ENCODE measurements at places on chromosomes 7 and 10. TPM values are rescaled to one million over a fixed set of nuclear protein-coding genes. Genes with fewer than 3 reads are reported as not detected.

PON1 gene
- total RNA-seq, result not detected

INSYN2A gene
- total RNA-seq, result not detected

ZNF716 gene
- not detected for total RNA-seq

SERPINE1 gene
- 0.58 TPM for total RNA-seq

MKI67 gene
- 356 TPM for total RNA-seq

ZNF32 gene
- total RNA-seq, result 18.0 TPM

ZNF365 gene
- total RNA-seq, result not detected

DNA sequence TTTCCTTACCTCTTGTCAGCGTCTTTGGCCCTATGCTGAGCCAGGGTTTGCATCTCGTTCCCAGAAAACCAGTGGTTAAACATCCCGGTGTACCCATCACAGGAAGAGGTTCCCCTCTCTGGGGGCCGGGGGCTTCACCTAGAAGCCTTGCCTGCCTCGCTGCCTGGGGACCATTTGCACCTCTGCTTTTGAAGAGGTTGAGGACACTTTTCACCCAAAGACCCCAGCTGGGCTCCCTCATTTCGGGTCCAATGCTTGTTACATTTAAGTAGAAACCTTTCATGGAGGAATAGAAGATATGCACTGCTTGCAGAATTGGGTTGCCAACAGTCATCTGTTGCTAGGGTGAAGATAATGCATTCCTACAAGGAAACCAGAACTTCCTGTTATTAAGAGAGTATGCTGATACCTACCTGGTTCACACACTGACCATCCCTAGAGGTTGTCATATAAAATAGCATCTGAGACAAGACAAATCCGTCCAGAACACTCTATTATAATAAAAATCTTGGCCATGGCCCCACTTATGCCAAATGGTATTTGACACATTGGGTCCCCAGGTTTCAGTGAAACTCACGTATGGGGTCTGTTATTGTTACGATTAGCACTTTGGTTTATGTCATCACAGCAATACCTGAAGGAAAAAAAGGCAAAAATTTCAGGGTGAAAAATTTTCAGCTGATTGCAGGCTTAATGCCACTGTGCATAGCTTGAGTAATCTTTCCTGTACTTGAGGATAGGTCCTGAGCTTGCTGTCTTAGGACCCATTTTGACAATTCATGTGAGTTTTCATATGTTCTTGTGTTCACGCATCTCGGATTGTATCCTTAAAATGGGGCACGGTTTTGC is 917 bp downstream of the ZNF365 start:
- peak overlapping the region; percentile 52 for H3K4me3 ChIP-seq
- H3K27ac ChIP-seq, result no peak overlapping the region
- peaks cover 41% of the 10 kb centered on the region for H3K27me3 ChIP-seq
- no peaks in the 10 kb centered on the region for H3K36me3 ChIP-seq
- no peak for DNase-seq

DNA sequence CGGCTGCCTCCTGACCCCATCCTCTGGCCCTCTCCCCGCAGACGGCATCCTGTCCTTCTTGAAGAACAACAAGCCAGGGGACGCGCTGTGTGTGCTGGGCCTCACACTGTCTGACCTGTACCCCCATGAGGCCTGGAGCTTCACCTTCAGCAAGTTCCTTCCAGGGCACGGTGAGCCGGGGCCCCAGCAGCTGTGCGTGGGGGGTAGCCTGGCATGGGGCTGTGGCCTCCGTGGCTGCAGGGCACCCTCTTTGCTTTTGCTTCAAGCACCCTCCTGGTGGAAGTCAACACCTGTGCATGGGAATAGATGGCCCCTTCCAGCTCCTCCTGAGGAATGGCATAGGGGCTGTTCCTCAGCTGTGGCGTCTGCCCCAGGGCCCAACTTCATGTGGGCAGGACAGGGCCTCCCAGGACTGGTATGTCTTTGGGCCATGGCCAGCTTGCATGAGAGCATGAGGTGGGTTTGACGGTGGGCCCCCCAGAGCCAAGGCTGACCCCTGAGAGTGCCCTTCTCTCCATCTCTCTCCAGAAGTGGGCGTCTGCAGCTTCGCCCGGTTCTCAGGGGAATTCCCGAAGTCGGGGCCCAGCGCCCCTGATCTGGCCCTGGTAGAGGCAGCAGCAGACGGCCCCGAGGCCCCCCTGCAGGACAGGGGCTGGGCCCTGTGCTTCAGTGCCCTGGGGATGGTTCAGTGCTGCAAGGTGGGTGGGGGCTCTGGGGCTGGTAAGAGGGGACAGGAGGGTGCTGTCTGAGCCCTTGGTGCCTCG is 20.7 kb downstream of the AMZ1 start:
- peaks cover 24% of the 10 kb centered on the region for H3K27me3 ChIP-seq
- H3K4me1 ChIP-seq, result peaks cover 32% of the 10 kb centered on the region
- no peak overlapping the region for H3K4me3 ChIP-seq
- no peak overlapping the region for H3K27ac ChIP-seq
- no peak for DNase-seq
- H3K36me3 ChIP-seq, result no peaks in the 10 kb centered on the region

DNA sequence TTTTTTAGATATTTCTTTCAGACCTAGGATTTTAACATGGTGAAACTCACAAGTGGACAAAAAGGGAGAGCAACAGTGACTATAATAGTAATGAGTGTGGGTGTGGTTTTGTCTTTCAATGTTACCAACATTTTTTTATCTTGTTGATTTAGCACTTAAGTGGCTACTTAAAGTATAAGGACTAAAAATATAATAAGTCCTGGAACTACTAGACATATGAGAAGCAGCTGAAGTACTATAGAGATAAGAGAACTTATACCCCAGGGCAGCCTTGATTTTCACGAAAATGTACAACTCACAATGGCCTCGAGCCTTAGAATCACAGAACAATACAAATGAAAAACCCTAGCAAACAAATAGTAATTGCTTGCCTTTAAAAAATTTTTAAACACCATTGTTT is 1151.8 kb downstream of the TYW1 start:
- no peaks in the 10 kb centered on the region for H3K36me3 ChIP-seq
- no peak overlapping the region for H3K4me3 ChIP-seq
- no peak overlapping the region for H3K27ac ChIP-seq
- no peaks in the 10 kb centered on the region for H3K4me1 ChIP-seq
- DNase-seq, result no peak

DNA sequence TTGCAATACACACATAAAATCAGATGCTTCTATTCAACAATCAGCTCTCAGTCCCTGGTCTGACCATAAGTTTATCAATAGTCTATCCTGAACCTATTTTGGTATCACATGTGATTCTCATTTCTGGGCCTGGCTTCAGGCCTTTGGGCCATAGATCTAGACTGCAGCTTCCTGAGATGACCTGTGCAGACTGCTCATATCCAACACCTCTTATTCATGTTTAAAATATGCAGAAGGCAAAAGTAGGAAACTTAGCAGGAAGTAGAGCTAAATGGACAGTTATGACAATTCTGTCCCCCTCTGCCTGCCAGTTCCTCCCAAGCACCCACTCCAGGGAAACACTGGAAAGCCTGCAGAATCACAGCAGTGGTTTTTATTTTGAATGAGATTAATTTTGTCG is 53.3 kb downstream of the C7orf25 start:
- H3K36me3 ChIP-seq, result no peaks in the 10 kb centered on the region
- peaks cover 11% of the 10 kb centered on the region for H3K4me1 ChIP-seq
- H3K27ac ChIP-seq, result no peak overlapping the region
- no peak overlapping the region for H3K4me3 ChIP-seq

DNA sequence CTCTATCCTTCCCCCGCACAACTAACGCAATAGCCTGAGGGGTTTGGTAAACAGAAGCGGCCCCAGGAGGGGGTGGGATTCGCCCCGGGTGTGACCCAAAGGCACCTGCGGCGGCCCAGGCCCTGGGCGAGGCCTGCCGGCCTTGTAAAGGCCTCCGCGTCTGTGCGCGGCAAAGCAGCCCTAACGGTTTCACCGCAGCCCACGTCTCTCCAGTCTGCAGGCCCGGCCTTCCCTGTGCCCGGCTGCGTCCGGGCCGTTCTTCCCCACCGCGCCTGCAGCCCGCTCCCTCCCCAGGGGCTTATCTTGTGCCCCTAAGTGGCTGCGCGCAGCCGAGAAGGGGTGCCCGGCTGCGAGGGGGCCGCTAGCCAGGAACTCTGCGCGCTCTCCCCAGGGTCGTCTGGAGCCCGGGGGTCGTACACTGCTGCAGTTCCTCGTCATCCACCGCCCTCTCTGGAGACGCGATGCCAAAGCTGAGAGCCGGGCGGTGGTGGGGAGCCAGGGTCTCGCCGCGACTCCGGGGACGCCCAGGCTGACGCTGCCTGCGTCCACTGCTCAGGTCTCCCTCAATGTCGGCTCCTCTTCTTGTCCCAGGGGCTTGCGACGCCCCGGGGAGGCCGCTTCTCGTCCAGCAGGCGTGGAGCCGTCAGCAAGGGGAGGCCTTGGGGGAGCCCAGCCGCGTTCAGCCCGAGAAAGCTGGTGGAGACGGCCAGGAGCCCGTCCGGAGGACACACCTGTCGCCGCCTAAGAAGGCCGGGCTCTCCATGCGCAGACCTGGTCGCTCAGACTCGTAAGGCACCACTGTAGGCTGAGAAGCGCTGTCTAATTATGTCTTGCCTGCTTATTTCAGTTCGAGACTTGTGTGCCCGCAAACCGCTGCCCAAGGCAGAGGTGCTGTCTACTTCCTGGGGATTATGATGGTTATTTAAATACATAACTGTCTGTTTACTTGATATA is 132.3 kb downstream of the SPAG6 start:
- no peak overlapping the region for H3K27ac ChIP-seq
- H3K4me1 ChIP-seq, result peaks cover 28% of the 10 kb centered on the region
- DNase-seq, result no peak
- peaks cover 62% of the 10 kb centered on the region for H3K27me3 ChIP-seq

GRCh38 chr7:92534572-92534971 is 6.0 kb downstream of the RBM48 start:
- H3K27ac ChIP-seq, result no peak overlapping the region
- DNase-seq, result no peak
- H3K4me3 ChIP-seq, result no peak overlapping the region
- H3K27me3 ChIP-seq, result no peaks in the 10 kb centered on the region

- H3K36me3 ChIP-seq, result peaks cover 19% of the 10 kb centered on the region
- H3K27ac ChIP-seq, result peak overlapping the region; percentile 92
- H3K4me1 ChIP-seq, result peaks cover 78% of the 10 kb centered on the region
- peak overlapping the region; percentile 70 for H3K4me3 ChIP-seq
- DNase-seq, result peak; percentile 87
These were observed 96.6 kb downstream of the FAM53B start for GRCh38 chr10:124647421-124648130.

DNA sequence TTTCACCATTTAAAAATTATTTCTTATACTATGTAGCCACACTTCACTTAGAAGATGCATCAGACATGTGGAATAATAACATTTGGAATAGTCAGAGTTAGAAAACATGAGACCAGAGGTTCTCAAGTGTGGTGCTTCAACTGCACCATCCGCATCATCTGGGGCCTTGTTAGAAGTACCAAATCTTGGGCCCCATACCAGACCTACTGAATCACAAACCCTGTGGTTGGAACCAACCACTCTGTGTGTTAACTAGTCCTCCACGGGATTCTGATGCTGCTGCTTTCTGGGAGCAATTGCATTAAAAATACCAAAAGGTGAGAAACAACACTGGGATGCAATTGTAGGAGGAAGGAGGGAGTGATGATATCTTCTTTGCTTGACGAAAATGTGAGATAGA is 125.2 kb downstream of the GNAT3 start:
- no peaks in the 10 kb centered on the region for H3K4me1 ChIP-seq
- H3K27ac ChIP-seq, result no peak overlapping the region
- DNase-seq, result no peak
- no peaks in the 10 kb centered on the region for H3K27me3 ChIP-seq
- H3K4me3 ChIP-seq, result no peak overlapping the region

- peaks cover 2% of the 10 kb centered on the region for H3K27me3 ChIP-seq
- no peak overlapping the region for H3K4me3 ChIP-seq
- no peaks in the 10 kb centered on the region for H3K36me3 ChIP-seq
- DNase-seq, result no peak
- no peak overlapping the region for H3K27ac ChIP-seq
These were observed 28.3 kb upstream of the GNA12 start for GRCh38 chr7:2872296-2872874.

GRCh38 chr7:154592388-154592787 is 410.5 kb downstream of the PAXIP1 start:
- H3K36me3 ChIP-seq, result no peaks in the 10 kb centered on the region
- H3K27me3 ChIP-seq, result no peaks in the 10 kb centered on the region
- H3K27ac ChIP-seq, result no peak overlapping the region

DNA sequence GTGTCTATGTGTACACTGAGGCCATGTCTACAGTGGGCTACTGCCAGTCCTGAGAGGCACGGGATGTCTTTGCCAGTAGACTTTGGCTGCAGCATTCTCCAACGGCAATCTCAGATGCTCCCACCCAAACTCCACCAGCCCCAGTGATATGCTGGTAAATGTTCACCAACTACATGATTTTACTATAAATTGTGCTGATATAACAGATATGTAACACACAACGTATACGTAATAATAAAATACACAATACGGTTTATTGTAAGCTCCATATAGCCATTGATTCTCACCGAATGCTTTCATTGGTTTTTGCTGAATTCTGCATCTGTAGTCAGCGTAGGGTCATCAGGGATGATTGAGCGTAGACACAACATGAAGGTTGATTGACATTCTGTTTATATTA is 47.3 kb upstream of the C7orf33 start:
- H3K36me3 ChIP-seq, result no peaks in the 10 kb centered on the region
- H3K27ac ChIP-seq, result no peak overlapping the region
- H3K27me3 ChIP-seq, result peaks cover 6% of the 10 kb centered on the region
- no peak overlapping the region for H3K4me3 ChIP-seq

- no peak for DNase-seq
- H3K27ac ChIP-seq, result peak overlapping the region; percentile 95
- H3K4me3 ChIP-seq, result no peak overlapping the region
- H3K36me3 ChIP-seq, result peaks cover 2% of the 10 kb centered on the region
These were observed 15.1 kb downstream of the TTYH3 start for GRCh38 chr7:2646680-2647571.

DNA sequence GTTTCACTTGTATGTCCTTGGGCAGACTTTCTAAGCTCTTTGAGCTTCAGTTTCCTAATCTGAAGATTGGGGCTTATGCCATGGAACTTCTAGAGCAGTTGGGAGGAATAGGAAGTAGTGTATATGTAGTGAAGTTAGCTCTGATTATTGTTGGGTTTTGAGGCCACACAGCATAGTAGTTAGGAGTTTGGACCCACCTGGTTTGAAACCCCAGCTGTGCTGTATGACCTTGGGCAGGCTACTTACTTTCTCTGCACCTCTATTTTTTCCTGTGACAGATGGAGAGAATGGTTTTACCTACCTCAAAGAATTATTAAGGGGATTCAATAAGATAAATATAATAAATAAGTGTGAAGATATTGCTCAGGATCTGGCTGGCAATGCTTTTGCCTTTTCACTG is 61.4 kb upstream of the ADRB1 start:
- H3K36me3 ChIP-seq, result peaks cover 4% of the 10 kb centered on the region
- peaks cover 30% of the 10 kb centered on the region for H3K27me3 ChIP-seq
- no peak overlapping the region for H3K27ac ChIP-seq
- H3K4me1 ChIP-seq, result peaks cover 18% of the 10 kb centered on the region

Measured in activated CD8-positive, alpha-beta T cell treated with anti-CD3 and anti-CD28 coated beads, Interleukin-2, amount 10 ng/mL, durations not matched to agents 7 days and 5 days (primary cell).